ENCODE measurements at places on chromosomes 6 and 20.
A peak's percentile ranks its signal among the peaks of the same experiment; 100 is the strongest.

GRCh38 chr6:125231133-125231532 lies 70.6 kb downstream of the HDDC2 start:
- DNase-seq = no peak

GRCh38 chr6:7726416-7727085 lies 652 bp downstream of the BMP6 start:
- peak; percentile 33 for DNase-seq

DNA sequence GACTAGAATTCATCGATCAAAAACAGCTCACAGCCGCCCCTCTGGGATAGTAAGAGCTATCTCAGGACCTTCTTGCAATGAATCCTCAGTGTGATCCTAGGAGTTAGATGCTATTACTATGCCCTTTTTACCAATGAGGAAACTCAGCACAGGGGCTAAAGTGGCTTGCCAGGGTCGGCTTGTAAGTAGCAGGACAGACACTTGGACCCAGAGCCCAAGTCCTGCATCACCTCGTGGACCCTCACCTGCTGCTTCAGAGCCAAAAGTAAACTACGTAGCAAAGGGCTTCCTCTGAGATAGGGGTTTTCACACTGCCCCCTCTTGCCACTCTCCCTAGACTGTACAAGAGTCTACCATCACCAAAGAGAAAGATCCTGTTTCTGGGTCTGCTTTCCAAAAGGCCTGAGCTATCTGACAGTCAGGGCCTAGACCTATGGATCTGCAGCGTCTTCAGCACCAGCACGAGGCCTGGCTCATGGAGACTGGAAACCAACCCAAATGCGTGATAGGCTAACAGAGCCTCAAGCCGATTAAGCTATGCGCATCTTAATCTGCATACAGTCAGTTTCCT lies 172.3 kb downstream of the ANKRD60 start:
- DNase-seq = no peak

DNA sequence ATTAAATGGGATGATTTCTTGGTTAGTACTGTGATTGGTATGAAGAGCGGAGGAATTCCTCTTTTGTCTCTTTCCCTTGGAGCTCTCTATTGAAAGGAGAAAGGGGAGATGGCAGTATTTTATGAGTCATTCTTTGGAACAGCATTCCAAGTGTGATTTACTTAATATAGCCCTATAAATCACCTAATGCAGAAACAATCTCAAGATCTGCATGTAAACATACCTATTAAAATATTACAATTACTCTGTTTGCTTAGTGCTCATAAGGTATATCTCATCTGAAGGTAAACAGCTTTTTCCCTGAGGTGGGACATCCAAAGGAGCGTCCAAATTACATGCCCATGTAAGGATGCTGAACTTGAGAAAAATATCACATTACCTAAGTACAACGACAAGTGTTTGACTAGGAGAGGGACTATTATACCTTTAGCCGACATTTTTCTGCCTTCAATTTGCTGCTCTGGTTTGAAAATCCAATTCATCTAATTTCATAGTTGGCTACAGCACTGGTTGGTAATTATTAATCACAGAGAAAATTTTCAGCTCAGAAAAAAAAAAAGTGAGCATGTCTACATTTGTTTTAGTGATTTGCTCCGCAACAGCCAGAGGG lies 229.0 kb downstream of the FOXC1 start:
- DNase-seq = no peak

DNA sequence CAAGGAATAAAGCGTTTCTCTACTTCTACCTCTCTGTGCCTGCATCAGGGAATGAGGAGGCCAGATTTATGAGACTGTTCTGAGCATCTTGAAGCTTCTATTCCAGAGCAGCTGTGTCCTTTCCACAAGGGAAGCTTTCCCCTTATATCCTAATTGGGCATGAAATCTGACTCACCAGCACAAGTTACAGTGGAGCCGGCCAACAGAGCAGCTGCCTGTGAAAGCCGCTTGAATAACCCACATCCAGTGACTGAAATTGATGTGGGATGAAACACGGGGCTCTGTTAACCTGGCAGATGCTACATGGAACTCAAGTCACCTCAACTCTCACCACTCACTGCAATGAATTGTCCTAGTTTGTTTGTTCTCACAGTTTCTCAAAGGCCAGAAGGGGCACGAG lies 400.3 kb downstream of the TFAP2A start:
- peak; percentile 54 for DNase-seq

DNA sequence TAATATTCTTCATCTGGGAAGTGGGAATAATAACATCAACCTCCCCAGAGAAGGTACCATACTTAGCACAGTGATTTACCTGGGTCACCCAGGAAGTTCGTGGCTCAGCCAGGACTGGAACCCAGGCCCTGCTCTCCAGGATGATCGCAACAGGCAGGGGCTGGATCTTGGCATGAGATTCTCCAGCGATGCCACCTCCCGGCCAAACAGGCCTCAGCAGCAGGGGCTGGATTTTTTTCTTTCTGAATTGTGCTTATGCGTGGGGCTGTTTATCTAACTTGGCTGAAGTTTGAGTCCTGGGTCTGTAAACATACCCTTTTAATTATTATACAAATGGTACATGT lies 129.5 kb upstream of the PTPN1 start:
- peak; percentile 55 for DNase-seq

- no peak for DNase-seq
These were observed 7.4 kb downstream of the FAM50B start for GRCh38 chr6:3856576-3856975.

DNA sequence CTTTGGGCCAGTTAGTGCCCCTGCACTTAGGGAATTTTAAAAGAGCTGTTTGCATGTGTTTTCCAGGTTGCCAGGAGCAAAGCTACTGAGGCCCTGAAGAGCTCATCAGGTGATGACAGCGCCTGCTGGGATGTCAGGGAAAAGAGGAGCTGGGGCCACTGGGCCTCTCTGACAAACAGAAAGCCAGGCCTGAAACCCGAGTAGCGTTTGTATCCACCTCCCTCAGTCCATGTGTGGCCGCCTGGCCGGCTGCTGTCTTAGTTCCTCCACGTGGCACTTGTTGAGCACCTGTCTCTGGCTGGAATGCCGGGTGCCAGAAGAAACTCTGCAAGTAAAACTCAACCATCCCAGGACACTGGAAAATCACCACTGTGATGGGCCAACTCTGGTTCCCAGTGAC lies 601.2 kb downstream of the CDH26 start:
- no peak for DNase-seq

GRCh38 chr6:151087861-151088598 lies 151.7 kb upstream of the AKAP12 start:
- DNase-seq = peak; percentile 83

GRCh38 chr6:43274916-43275597 lies 23.0 kb upstream of the SLC22A7 start:
- no peak for DNase-seq

GRCh38 chr20:49395183-49395582 lies 87.3 kb downstream of the KCNB1 start:
- no peak for DNase-seq

DNA sequence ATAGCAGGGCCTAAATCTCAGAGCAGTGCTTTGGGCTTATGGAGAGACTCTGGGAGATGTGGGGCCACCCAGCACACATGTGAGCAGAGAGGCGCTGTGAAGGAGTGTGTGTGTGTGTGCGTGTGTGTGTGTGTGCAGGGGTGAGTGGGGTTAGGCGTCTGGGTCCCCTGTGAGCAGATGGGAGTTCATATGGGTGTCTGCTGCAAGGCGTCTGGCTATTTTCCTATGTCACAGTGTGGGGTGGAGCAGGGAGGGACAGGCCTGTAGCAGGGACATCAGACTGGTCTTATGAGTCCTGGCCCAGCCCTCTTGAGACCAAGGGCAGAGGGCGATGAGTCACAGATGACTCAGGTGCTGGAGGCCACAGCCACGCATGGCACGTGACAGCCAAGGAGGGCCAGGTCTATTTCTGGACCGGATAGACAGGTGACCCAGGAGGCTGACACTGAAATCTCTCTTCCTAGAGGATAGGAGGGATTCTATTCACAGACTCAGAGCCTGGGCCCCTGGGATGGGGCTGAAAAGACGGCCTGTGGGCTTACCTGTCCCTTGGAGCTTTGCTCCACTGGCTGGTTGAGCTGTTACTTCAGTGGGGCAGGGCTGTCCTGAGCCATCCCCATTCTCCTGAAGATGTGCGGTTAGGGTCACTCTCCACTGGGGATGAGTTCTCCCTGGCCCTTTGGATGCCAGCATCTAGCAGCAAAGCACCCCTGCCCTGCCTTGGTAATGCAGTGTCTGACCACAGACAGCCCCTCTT lies 28.9 kb downstream of the VEGFA start:
- DNase-seq = peak; percentile 86

DNA sequence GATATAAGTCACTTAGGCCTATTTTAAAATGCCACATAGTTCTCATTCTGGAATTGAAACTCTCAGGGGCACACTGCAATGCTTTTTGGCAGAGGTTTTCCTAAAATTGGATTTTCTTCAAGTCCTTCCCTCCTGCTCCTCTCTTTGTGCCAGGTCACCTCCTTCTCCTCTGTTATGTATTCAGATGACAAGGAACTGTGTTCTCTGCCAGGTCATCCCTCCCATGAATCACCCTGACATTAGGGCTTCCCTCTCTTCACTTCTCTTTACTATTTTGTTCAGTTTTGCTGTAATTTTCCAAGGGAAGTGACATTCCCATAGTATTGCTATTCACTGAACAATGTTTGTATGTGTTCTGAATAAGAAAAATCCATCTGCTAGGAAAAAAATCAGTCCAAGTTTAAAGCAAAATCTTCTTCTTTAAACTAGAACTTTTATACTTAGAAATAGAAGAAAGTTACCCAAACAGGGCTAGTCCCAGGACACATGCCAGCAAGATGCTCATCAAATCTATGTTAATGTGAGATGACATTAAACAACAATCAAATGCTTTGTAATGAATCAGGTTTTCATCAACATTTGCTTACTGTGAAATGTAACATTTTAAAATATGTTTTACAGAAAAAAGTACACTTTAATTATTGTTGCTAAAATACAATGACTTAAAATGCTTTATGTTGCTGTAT lies 461.1 kb downstream of the MMUT start:
- DNase-seq = peak; percentile 47

All from foreskin fibroblast (primary cell).